A172 (cell line): ENCODE measurements at places on chromosomes 6 and 20.
A peak's percentile ranks its signal among the peaks of the same experiment; 100 is the strongest.

- DNase-seq, result no peak
Measured at GRCh38 chr20:12306107-12306506, 388.4 kb downstream of the BTBD3 start.

GRCh38 chr6:53321701-53322100, 27.0 kb downstream of the ELOVL5 start:
- no peak for DNase-seq

DNA sequence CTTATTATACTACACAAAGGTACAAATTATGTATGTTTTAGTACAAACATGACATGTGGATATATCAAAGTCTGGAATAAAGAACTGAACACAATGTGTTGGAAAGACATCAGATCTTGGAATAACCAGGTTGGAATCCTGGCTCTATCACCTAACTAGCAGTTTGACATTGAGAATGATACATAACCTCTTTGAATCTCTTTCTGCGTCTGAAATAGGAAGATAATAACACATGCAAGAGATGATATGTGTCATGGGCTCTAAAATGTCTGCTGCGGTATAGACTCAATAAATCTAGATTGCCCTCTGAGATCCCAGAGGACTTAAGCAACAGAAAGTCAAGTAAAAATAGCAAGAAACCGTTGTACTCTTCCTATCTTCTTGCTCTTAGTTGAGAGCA, 66.8 kb upstream of the CCN2 start:
- DNase-seq, result no peak

GRCh38 chr6:43699564-43700186, 12.1 kb upstream of the MRPS18A start:
- peak; percentile 61 for DNase-seq

- DNase-seq, result peak; percentile 49
Measured at GRCh38 chr6:26064619-26065257, 22.5 kb upstream of the HFE start.

- no peak for DNase-seq
Measured at GRCh38 chr6:36347621-36348020, 10.9 kb upstream of the BNIP5 start.

GRCh38 chr6:99933129-99933528, 60.9 kb downstream of the MCHR2 start:
- peak; percentile 70 for DNase-seq

DNA sequence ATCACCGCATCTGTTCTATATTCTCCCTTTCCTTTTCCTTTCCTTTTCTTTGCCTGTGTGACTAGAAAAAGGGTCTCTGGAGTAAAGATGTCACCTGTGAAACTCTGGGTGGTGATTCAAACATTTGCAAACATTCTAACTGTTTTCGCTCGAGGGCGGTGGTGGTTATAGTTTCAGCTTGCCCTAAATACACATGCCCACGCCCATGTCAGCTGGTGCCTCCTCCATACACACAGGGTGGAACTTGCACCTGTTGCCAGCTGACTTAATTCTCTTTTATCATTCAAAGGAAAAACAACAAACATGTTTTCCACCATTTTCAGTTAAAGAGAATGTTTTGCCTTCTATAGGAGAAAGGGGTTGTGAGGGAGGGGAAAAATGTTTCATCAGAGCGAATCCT, 381.9 kb upstream of the ARID1B start:
- DNase-seq, result no peak

DNA sequence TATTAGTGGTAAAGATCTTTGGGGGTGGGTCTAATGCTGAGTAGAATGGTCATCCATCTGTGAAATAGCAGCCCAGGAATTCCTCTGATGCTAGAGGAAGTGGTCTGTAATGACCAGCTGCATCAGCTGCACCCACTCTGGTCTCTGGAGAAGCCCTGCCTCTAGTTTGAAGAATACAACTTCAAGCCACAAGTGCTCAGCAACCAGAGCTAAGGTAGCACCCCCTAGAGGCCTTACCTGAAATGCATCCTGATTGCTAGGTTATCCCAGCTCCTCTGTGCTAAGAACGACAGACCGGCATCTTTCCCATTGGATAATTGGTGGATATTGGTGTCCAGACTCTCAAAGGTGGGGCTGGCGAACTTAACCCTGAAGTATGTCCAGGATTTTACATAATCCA, 58.2 kb downstream of the DNAH8 start:
- no peak for DNase-seq

- DNase-seq, result no peak
Measured at GRCh38 chr6:43978473-43979346, 148.5 kb downstream of the MRPL14 start.

DNA sequence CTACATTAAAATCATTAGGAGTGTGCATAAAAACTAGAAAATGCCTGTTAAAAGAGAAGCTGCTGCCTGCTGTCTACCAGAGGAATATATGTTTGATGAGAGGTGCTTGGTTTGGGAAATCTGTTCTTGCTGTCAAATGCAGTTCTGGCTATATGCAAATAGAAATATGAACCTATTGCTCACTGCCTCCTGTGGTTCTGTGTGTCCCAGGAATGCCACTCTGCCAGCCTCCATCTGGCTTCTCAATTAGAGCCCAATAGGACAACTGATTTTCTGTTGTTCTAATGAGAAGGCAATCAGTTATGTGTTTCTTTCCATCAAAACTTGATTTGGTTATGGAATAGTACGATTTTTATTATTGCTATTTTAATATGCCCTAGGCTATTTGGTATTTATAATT, 759.7 kb downstream of the HDGFL1 start:
- DNase-seq, result no peak

- DNase-seq, result no peak
Measured at GRCh38 chr20:18543932-18544331, 23.3 kb upstream of the SMIM26 start.

DNA sequence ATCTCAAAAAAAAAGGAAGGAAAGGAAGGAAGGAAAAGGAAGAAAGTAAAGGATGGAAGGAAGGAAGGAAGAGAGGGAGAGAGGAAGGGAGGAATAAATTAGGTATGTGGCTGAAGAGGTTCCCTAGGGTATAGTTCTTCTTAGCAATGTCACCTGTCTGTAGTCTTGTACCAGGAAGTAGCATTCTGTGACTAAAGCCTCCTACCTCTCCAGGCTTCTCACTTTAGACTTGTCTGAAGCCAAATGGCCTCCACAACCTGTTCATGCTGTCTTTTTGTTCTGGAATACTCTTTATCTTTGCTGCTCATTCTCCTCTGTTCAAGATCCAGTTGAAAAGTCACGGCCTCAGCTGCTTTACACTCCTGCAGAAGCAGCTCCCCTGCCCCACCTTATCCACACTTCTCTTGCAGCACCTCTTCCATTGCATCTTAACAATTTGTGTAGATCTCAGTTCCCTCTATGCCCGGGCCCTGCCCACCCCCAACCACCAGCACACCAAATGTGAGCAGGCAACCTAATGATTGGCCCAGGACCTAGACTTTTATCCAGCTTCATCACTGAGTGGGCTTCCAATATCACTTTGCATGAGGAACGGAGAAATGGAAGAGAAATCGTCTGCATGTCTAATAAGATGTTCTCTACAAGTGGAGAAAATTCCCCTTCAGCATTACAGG, 19.1 kb downstream of the GCNT2 start:
- no peak for DNase-seq

DNA sequence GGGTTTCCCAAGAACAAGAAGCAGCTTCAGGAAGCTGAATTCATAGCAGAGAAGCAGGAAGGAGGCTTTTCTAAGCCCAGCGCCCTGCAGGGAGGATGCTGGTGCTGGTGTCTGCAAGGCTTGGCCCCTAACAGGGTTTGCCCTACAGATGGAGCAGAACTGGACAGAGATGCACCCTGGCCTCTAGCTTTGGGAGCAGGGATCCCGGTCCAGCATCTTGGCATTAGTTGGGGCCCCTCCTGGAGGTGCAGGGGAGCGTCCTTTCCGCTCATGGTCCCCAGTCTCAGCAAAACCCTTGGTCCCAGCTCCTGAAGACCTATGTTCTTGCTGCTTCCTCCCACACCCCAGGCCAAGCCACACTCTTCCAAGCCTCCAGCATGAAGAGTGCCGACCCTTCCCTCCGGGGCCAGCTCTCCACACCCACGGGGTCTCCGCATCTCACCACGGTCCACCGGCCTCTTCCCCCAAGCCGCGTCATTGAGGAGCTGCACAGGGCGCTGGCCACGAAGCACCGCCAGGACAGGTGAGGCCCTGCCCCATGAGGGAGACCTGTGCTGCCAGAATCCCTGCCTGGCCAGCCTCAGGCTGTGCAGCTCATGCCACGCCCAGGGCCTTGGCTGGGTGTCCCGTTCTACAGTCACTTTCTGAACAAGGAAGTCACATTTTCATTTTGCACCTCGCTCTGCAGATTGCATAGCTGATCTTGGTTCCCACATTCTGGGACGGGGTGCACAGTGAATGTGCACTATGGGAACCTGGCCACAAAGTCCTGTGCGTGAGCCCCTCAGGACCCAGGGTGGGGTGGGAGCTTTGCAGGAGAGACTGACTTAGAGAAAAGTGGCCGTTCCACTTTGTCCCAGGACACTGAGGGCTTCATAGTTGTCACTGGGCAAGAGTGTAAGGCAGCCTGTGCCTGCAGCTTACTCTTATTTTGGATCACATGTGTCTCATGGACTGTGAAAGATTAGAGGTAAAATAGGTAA, 160.2 kb downstream of the SYCP2 start:
- no peak for DNase-seq

GRCh38 chr6:68635706-68636513, 828 bp downstream of the ADGRB3 start:
- DNase-seq, result no peak

GRCh38 chr6:121619987-121620740, 184.7 kb downstream of the GJA1 start:
- DNase-seq, result no peak

DNA sequence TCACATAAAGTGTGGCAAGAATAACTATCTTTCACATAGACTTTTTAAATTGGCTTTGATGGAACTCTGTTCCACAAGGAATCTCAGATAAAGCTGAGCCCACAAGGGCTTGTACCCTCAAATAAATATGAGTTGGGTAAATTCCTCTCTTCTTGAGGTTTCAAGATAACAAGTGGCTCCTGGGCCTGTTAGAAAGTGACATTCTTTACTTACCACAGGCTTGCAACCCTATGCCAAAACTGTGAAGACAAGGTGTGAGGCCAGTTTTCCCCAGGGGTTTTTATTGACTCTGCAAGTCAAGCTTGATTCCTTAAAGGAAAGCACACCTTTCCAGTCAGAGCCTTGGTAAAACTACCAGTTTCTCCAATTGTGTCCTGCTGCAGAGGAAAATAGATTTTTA, 664.8 kb upstream of the GJE1 start:
- DNase-seq, result peak; percentile 51

DNA sequence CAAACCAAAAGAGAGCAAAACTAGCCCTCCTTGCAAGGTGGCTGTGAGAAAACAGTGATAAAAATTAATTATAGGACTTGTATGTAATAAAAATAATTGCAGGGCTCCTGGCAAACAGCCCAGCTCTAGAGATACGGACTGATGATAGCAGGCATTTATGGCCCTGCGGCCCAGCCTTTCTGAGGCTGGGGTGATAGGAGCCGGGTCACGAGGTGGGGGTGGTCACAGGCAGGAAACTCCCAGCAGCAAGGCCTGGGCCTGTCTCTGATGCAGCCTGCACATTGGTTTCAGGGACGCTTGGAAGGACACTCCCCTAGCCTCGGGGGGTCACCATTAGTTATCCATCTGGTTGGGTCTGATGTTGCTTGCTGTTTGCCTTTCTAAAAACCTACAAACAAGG, 18.7 kb upstream of the TTPAL start:
- DNase-seq, result no peak

GRCh38 chr20:17530716-17531664, at the start of gene BFSP1:
Gene BFSP1, minus strand, starts transcription at chr20:17531379. Its CDS starts 50 bp downstream, at chr20:17531329.
- no peak for DNase-seq

- DNase-seq, result no peak
Measured at GRCh38 chr20:59210186-59210585, 46.6 kb downstream of the ZNF831 start.

DNA sequence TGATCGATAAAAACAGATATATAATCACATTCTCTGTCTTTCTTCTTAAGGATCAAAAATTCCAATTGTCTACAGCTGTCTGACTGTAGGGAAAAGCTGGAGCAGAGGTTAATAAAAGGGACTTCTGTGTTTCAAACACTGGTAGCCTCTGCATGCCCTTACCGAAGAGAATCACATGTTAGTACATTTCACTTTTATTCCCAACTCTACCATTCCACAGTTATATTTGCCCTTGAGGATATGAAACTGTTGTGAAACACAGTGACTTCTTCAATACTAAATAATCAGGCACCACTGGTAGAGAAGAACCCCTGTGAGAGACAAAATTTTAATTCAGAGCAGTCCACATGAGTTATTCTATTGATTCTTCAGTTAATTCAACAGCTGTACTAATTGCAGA, 1187.3 kb upstream of the CITED2 start:
- no peak for DNase-seq

- no peak for DNase-seq
Measured at GRCh38 chr20:49908258-49908565, 7.1 kb downstream of the SPATA2 start.

DNA sequence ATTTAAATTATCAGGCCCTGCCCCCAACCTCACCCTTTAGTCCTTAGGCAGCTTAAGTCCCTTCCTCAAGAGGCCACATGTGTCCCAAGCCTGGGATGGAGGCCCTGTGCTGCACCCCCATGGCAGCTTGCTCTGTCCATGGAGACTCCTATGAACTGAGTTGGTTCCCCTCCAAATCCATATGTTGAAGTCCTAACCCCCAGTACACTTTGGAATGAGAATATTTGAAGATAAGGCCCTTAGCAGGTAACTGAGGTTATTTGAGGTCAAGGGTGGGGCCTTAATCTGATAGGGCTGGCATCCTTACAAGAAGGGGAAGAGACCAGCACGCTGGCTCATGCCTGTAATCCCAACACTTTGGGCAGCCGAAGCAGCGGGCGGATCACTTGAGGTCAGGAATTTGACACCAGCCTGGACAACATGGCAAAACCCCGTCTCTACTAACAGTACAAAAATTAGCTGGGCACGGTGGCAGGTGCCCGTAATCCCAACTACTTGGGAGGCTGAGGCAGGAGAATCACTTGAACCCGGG, 6.7 kb upstream of the BEND3 start:
- DNase-seq, result no peak

DNA sequence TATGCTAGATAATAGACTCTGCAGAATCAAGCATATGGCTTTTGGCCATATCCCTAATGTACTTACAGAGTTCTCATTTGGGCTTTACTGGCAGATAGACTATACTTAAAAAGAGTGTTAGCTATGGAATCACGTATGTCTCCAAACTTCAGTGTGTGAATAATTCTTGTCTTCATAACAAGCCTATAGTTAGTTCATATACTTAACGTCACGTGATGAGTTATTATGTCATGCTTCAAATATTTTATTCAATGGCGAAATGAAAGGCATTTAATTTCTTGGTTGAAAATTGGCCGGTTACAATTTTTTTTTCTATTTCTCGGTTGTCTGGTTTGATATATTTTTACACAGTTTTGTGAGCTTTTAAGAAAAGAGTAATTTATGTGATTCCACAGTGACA, 62.7 kb downstream of the MEI4 start:
- no peak for DNase-seq

DNA sequence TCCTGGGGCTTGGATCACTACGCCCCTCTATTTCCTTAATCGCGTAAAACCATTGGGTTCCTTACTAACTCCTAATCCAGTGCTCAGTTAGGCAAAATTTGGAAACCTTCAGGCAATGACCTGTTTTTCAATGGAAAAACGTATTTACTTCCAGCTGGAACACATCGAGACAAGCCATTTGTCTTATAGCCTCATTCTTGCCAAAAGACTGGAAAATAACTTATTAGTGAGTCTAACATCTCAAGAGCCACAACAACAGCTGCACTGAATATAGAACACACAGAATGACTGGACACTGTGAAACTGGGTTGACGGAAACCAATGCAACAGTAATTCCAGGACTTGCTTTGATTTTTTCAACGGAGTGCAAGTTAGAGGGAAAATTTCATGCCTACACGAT, 125.2 kb upstream of the MAP3K7 start:
- DNase-seq, result no peak

- DNase-seq, result no peak
Measured at GRCh38 chr6:121847806-121848522, 412.5 kb downstream of the GJA1 start.
